Effector CD4-positive, alpha-beta T cell (primary cell): ENCODE measurements at places on chromosomes 2 and 18.

GRCh38 chr2:26184555-26185303 lies 11.8 kb downstream of the GAREM2 start:
- peak; percentile 77 for DNase-seq

DNA sequence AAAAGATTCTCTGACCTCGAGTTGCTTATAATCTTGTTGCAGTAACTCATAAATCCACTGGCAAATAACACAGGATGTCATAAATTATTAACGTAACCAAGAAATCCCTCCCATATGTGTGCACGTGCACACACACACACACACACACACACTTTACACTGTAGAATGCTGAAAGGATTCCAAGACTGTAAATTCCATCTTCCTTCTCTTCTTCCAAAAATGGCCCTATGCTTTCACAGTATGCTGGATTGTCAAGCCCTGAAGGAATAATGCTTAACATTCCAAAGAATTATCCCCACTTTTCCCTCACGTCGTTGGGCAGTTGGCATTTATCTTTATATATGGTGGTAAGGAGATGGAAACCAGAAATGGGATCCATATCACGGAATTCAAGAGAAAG lies 117.5 kb upstream of the CRIM1 start:
- DNase-seq, result no peak

DNA sequence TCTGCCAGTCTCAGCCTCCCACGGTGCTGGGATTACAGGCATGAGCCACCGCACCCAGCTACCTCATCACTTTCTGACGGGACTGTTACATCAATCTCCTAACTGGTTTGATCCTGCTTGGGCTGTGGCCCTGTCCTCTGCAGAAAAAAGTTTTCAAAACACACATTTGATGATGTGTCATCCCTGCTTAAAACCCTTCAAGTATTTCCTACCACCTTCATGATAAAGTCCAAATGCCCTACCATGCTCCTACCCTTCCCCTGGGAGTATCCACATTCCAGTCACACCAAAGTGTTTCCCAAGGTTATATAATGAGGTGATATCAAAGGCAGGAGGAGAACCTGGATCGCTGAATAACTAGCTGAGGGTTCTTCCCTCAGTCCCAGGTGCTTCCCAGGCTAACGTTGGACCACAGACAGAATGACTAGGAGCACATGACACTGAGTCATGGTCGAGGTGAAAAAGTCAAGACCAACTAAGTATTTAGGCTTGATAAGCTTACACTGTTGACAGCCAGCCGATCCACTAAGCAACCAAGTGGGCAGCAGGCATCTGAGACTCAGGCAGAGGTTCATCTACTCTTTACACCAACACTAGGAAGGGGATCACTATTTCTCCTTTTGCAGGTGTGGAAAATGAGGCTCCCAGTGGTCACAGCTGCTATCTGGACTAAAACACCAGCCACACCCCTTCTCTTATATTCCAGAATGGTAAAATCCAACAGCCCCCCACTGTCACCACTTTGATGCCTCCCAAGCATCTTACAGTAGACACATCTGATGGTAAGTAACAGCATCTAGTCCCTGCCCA lies 31.8 kb downstream of the CYRIA start:
- DNase-seq, result no peak

GRCh38 chr2:48771241-48772014 lies 15.9 kb upstream of the LHCGR start:
- no peak for DNase-seq

DNA sequence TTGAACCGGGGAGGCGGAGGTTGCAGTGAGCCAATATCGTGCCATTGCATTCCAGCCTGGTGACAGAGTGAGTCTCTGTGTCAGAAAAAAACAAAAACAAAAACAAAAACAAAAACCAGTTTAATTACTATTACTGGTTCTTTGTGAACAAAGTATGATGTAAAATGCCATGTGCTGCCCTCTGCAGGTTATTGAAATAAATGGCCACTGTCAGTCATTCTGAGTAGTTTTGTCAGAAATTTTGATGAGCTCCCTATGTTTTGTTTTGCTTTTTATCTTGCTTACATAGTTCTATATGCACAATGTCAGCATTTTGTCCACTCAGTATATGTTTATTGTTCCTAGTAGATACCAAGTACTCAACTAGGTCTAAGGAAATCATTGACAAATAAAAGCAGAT lies 423.6 kb upstream of the CHST9 start:
- DNase-seq, result no peak

DNA sequence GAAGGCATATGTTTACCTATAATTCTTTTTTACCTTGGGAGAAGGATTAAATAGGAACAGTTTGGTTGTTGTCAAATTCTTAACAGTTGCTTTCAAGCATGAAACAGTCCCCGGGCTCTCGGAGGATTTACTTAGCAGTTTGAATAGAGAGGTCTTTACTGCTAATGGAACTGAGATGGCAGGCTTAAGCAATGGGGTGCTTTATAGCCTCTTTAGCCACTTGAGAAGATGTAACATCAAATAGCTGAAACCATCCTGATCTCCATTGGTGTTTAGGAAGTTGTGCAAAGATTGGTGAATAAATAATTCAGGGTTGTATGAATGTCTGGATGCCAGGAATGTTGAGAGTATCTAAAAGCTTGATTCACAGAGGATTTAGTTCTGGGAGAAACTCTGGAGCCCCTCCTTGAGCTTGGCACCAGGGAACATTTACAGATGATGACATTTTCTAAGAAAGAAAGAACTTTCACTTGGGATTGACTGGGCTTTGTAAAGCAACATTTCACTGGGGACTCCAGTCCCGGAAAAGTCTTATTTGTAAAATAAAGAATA lies 51.9 kb downstream of the PTPRM start:
- DNase-seq, result no peak

DNA sequence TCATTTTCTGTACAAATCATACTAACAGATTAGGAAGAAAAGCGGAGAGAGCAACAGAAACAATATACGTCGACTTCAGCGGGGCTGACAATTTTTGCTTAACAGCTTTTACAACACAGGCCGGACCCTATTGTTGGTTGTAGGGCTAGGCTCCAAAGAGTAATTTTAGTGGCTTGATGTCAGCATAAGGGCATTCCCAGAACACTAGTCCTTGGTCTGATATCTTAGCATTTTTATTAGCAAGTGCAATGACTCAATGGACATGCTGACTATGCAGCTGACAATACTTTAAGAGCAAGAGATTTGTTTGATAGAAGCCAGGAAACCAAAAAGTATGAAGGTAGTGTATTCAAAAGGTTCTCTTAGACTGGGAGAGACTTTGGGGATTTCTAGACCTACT lies 209.9 kb downstream of the LNPK start:
- no peak for DNase-seq

GRCh38 chr2:59046401-59047372 lies 805.6 kb upstream of the FANCL start:
- DNase-seq, result no peak

DNA sequence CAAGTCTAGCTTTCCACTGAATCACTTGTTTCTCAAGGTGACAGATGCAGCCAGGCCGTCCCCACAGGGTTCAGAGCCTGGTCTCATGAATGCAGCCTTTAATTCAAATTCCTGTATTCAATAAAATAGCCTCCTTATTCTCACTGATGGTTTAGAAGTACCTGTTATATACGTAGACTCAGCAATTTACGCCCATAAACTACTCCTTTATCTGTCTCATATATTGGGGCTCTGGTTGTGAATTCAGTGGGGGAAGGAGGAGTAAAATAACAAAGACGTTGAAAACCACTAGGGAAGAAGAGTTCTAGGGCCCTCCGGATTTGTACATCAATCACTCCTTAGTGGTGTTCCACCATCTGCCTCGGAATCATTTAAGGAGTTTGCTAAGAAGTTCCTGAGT lies 1.7 kb downstream of the OBSL1 start:
- no peak for DNase-seq

DNA sequence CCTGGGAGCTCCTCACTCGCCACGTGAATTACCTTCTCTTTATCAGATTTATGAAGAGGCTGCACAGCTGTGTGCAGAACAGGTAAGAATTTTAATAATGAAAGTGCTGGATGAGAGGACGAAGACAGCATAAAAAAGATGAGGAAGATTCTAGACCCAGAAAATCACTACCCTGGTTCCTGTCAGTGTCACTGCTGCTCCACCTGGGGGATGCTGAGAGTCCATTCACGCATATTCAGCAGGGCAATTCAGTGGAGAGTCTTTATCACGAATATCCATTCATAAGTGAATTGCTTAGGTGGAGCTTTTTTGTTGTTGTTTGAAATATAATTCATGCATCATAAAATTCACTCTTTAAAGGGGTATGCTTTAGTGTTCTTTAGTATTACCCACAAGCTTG lies 52.0 kb downstream of the MRPL33 start:
- no peak for DNase-seq

GRCh38 chr2:20065885-20066602 lies 14.6 kb upstream of the LAPTM4A start:
- DNase-seq, result no peak

GRCh38 chr2:144030791-144031190 lies 489.1 kb downstream of the ZEB2 start:
- DNase-seq, result no peak

DNA sequence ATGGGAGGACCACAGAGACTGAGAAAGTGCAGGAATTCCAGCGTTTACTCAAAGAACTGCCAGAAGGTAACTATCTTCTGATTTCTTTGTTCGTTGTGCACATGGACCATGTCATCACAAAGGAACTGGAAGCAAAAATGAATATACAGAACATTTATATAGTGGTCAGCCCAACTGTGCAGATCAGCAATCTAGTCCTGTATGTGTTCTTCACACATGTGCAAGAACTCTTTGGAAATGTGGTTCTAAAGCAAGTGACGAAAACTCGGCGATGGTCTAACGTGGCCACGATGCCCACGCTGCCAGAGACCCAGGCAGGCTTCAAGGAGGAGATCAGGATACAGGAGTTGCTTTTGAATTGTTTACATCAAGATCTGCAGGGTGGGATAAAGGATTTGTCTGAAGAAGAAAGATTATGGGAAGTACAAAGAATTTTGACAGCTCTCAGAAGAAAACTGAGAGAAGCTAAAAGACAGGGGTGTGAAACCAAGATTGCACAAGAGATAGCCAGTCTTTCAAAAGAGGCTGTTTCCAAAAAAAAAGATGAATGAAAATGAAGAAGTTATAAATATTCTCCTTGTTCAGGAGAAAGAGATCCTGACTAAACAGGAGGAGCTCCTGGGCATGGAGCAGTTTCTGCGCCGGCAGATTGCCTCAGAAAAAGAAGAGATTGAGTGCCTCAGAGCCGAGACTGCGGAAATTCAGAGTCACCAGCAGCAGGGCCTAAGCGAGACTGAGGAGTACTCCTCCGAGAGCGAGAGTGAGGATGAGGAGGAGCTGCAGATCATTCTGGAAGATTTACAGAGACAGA lies 8.3 kb upstream of the CHST10 start:
- DNase-seq, result no peak

GRCh38 chr2:191321861-191322662 lies 76.9 kb downstream of the MYO1B start:
- no peak for DNase-seq

DNA sequence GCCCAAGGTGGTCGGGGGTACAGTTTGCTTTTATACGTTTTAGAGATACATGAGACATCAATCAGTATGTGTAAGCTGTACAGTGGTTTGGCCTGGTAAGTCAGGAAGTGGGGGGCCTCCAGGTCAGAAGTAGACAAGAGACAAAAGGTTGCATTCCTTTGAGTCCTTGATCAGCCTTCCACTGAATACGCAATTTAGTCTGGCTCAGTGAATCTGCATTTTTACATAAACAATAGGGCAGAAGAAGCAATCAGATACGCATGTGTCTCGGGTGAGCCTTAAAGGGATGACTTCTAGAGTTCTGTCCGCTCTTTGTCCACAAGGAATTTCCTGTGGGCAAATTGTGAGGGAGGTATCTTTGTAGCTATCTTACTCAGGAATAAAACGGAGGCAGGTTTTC lies 87.2 kb downstream of the SOWAHC start:
- DNase-seq, result no peak

DNA sequence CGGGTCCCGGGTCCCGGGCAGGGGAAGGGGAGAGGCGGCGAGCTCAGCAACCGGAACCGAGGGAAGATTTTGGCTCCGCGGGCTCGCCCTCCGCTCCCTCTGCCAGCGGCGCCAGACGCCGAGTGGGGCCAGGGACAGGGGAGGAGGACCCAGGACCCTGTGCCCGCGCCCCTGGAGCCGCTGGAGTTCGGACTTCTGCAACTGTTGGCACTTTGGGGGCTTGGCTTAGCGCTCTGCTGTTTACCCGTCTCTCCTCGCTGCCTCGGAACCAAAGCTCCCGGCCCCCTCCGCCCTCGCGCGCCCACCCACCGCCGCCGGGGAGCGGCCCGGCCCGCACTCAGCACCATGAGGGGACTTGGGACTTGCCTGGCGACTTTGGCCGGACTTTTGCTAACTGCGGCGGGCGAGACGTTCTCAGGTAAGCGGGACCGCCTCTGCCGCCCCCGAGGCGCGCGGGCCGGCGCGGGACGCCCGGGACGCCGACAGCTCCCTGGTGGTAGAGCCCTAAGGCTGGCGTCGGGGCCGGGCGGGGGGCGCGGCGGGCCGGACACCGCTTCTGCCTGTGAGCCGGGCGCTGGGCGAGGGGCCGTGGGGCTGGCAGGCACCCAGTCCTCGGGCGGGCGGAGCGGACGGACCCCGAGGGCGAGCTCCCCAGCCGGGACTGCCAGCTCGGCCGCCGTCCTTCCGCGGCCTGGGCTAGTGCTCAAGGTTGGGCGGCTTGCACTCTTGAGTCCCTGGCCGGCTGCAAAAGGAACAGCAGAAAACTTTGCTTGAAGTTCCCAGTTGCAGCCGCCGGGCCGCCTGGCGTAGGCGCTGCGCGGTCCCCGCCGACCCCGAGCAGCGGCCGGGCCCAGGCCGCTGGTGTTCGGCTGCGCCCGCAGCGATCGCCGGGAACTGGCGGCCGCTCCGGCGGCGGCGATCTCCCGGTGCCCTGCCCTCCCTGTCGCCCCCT lies 634 bp downstream of the PTPRM start:
- no peak for DNase-seq

- no peak for DNase-seq
Measured at GRCh38 chr2:11342551-11343367, 1.7 kb downstream of the ROCK2 start.

DNA sequence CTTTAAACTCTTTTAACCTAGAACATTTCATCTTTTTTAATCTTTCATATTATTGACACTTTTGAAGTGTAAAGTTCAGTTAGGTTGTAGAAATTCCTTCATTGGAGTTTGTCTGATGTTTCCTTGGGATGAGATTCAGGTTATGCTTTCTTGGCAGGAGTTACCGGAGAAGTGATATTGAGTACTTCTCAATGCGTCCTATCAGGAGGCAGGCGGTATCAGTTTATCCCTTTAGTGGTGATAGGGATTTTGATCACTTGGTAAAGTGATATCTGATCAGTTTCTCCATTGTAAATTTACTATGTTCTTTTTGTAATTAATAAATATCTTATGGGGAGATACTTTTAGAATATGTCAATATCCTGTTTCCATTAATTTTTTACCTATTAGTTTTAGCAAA lies 78.4 kb downstream of the DTNB start:
- DNase-seq, result no peak

- DNase-seq, result no peak
Measured at GRCh38 chr2:43328133-43328532, 101.7 kb upstream of the ZFP36L2 start.

GRCh38 chr2:74558284-74559230 lies 4.0 kb downstream of the DOK1 start:
- DNase-seq, result no peak
